ENCODE measurements at places on chromosomes 7 and 10.

GRCh38 chr10:62817121-62817765, 1.1 kb upstream of the EGR2 start:
- no peak for DNase-seq

GRCh38 chr10:79142522-79143309, 74.0 kb downstream of the ZMIZ1 start:
- no peak for DNase-seq

DNA sequence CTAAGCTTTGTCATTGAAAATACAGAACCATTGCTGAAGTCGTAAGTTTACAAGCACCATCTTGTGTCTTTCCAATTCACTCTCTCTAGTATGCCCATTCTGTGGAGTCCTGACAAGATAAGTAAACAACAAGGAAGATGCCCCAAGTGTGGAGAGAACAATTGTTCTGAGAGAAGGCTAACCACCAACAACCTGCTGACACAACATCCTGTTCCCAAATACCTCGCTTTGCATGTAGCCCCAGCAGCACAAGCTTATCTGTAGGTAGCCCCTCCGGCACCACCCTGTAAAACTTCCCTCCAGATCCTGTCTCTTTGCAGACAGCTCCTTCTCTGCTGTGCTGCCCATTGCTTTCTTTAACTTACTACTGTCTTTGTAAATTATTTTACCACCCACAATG, 233.3 kb upstream of the AOAH start:
- DNase-seq: no peak

- no peak for DNase-seq
These were observed 20.7 kb upstream of the ZMIZ1 start for GRCh38 chr10:79047875-79048638.
